ENCODE measurements at places on chromosomes 6 and 20.

DNA sequence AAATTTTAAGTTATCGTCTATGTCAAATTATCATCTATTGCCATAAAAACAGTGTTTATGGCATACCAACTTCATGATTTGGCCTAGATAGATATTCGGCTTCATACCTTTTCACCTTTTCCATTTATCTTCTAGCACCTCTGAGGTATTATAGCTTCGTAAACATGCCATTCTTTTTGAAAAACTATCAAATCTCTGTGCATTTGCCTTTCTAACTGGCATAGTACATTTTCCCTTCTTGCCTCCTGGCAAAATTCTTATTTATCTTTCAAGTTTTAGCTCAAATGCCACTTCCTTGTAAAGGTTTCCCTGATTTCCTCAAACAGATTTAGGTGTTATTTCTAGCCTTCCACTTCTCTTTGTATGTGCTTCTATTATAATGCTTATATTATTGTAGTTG, 7.0 kb upstream of the REV3L start:
- no peak for DNase-seq

DNA sequence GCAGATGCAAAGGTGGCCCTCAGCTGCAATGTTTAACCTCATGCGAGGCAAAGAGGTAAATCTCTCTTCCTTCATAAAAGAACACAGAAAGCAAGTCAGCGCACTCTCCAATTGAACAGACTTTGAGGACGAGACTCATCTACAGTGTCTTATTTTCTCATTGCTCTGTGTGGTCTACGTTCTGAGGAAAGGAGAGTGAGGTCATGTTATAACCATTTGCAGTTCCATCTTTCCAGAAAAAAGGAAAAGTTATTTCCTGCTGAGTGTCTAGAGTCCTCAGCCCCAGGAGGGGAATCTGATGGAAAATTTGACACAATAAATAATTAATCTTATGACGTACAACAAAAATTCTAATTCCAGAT, 35.6 kb upstream of the THBS2 start:
- DNase-seq = no peak

DNA sequence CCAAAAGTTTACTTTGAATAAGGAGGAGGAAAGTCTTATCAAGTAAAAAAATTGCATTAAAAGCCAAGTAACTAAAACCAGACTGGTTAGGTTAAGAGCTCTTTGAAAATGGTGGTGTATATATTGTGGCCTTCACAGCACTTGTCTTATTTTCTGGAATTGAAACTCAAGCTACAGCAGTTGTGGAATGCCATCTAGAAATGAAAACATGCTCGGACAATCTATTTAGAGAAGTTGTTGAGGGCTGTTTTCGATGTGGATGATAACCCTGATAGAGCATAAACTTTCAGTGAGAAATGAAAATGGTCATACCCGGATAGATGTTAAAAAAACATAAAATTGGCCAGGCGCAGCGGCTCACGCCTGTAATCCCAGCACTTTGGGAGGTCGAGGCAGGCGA, 47.0 kb downstream of the ARID1B start:
- DNase-seq = no peak

GRCh38 chr20:59705651-59706399, 101.5 kb downstream of the PHACTR3 start:
- no peak for DNase-seq

DNA sequence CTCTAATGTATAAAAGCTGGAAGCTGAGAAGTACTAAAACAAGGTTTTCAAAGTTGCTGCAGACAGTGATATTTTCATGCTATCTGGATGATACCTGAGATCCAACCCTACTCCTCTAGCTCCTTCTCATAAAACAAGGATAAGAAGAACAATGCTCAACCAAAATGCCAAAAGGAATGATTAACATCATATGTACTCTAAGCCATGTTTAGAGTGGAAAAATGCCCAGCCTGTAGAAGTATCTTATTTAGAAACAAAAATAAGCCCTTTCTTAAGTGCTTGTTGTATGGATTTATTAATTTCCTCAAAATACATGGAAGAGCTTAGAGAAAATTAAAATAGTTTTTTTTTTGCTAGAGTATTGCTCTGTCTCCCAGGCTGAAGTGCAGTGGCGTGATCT, 23.7 kb downstream of the ECHDC1 start:
- no peak for DNase-seq

DNA sequence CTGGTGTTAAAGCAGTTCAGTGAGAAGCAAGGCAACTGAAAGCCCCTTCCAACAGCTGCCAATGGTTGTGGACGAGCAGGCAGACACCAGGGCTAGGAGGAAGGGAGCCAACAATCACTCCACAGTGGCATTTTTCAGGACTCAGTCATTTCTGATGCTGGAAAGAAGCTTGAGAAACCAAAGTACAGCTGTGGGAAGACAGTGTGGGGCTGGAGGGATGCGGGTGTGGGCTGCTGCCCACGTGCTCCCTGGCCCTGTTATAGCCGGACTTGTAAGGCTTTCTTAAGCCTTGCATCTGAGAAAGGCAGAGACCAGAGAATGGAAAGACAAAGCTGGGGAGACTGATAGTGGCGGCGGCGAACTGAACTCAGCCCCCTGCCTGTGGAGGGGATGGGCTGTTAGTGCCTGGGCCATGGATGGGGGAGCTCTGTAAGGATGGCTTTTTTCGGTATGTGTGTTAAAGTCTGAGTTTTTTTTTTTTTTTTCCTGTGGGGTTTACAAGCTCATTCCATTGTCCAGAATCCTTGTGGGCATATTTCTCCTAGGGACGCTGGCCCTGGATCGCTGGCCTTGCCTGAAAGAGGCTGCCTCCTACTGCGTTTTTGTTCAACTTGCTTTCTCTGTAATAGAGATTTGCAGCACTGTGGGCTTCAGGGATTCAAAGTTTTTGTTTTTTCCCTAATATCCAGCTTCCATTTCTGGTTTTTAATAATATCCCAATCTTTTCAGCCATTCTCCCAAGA, 91.7 kb downstream of the GJA10 start:
- no peak for DNase-seq

GRCh38 chr6:105771313-105771970, 314.7 kb upstream of the PRDM1 start:
- no peak for DNase-seq

- no peak for DNase-seq
Measured at GRCh38 chr20:18984238-18985200, 170.9 kb downstream of the SCP2D1 start.

GRCh38 chr6:45156075-45156474, 172.1 kb upstream of the RUNX2 start:
- DNase-seq = no peak

DNA sequence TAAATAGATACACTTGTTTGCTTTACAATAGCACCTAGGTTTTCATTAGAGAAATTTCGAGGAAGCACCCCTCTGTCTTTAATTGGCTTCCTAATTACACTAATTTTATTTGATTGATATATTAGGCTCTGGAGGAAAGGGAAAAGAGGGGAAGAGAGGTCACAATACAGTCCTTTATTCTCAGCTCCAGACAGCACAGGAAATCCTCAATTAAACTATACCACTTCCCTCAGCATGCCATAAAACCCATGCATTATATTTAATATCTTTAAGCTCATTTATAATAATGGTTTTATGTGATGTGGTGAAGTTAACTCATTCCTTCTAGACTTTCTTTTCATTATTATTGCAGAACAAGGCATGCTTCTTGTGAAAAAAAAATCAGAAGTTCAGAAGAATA, 17.7 kb upstream of the PDE7B start:
- no peak for DNase-seq

- no peak for DNase-seq
Measured at GRCh38 chr6:160178271-160178670, 56.7 kb downstream of the SLC22A1 start.

DNA sequence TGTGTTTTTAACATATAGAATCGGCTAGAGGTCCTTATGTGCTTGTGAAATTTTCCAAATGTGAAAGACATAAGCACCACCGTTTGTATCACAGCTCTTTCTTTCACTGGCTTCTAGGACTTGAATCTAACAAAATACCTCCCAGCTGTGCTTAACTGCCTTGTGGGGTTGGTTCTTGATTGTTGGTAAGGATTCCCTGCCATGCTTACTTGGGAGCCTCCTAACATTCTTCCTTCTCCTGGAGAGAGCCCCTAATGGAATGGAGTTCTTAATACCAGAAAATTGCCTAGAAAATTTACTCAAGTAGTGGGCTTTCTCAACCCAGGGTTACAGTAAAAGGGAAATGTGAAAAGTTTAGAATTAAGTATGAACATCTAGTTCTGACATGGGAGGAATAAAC, 121.2 kb downstream of the COL19A1 start:
- no peak for DNase-seq

- DNase-seq = no peak
Measured at GRCh38 chr6:21831521-21832291, 238.2 kb downstream of the SOX4 start.

GRCh38 chr6:10338151-10338550, 76.7 kb downstream of the TFAP2A start:
- no peak for DNase-seq

DNA sequence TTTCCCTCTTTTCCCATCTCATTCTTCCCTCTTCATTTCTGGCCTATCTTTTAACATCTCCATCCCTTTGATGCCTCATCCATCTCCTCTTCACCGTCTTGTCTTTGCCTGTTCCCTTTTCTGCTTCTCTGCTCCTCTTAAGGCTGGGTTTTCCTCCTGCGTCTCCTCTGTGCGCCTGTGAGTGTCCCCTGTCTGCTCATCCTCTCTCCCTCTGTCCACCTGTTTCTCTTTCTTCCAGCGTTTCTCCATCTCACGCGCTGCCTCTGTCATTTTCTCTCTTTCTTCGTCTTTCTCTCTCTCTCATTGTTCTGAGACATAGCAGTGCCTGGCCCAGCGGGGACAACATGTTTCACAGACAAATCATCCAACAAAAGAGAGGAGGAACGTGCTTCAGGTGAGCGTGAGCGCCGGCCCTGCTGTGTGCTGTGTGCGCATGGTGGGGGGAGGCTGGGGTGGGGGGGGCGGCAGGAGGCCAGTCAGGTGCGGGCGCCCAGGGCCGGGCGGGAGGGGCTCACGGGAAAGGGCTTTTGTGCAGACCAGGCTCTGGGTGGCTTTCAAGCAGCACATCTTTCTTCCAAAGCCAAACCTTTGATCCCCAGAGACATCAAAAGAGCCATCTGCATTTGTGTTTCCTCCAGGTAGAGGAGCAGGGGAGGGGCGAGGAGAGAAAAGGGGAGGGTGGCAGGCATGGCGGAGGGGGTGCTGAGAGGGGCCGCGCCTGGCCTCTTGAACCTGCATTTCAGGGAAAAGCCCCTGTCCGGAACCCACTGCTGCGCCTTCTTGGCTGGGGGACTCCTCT, 121.3 kb downstream of the VEGFA start:
- no peak for DNase-seq

- DNase-seq = no peak
Measured at GRCh38 chr20:4780245-4780644, 58.5 kb downstream of the PRND start.

DNA sequence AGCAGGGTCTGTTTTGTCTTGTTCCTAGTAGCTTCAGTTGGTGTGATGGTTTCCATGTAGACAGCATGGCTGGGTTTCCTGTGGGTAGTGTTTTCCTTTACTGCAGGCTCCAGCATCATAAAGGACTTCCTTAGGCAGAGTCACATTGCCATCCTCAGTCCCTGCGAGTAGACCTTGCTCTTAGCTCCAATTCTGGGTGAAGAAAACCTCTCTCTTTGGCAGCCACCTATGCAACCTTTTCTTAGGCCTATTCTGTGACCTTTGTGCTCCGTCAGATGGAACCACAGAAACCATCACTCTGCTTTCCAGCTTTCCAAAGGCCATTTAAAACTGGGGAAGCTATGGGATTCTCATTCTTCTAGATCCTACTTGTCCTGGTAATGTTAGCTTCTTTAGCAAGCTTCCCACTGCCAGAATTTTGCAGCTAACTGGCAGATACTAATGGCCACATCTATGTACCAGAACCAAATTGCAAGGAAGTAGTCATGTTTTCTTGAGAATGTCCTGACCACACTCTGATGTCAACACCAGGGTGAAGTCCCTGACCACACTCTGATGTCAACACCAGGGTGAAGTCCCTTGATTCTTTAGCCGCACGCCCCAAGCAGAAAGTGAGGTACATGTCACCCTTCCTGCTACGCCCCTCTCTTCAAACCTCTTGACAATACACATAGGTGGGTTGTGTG, 646.6 kb upstream of the HS3ST5 start:
- no peak for DNase-seq

DNA sequence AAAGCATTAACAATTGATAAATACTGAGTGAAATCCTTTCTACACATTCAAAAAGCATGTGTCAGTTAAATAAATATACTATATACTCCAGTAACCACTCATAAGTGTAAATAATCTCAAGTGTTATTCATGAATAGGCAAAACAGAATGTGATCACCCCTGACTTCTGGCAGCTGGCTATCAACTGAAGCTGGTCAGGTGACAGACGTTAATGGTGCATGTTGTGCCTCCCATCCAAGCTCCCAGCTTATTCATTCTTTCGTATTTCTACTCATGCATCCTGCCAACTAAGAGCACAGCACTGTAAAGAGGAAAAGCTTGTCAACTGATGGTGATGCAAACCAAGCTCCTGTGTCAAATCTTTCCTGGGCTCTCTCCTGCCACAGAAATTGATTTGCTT, 7.7 kb downstream of the PSMB1 start:
- DNase-seq = no peak

GRCh38 chr6:136038531-136038930, 187.0 kb downstream of the PDE7B start:
- DNase-seq = no peak

DNA sequence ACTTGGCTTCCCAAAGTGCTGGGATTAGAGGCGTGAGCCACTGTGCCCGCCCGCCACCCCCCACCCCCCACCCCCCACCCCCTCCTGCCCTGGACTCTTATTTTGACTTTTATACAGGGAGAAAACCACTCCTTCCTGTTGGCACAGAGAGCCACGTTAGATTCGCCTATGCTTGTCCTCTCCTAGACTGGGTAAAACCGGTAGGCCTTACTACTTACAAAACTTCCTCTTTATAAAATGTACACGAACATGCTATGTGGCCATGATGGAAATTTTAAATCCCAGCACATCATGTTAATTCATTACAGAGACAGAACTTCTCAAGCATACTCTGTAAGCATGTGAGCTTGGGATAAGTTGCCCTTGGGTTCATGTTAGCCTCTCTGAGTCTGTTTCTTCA, 124.2 kb downstream of the SLC24A3 start:
- DNase-seq = no peak

GRCh38 chr20:19774135-19774933, 16.3 kb downstream of the RIN2 start:
- DNase-seq = no peak

DNA sequence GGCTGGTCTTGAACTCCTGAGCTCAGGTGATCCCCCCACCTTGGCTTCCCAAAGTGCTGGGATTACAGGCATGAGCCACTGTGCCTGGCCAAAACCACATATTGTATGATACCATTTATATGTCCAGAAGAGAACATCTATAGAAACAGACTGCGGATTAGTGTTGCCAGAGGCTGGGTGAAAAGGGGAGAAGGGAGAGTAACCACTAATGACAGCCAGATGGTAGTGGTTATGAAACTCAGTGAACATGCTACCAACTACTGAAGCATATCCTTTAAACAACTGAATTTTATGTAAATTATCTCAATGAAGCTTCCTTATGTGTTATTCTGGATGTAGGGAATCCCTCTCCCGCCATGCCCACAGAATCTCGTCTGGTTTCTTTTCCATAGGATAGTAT, 15.7 kb downstream of the SLC23A2 start:
- no peak for DNase-seq

- no peak for DNase-seq
Measured at GRCh38 chr20:37411408-37412219, 65.7 kb downstream of the SRC start.

GRCh38 chr6:139973669-139974344, 599.4 kb upstream of the CITED2 start:
- no peak for DNase-seq

GRCh38 chr6:126787635-126788034, 330.8 kb upstream of the RSPO3 start:
- DNase-seq = no peak

Measured in stimulated activated CD4-positive, alpha-beta T cell treated with anti-CD3 and anti-CD28 coated beads, Interleukin-15, amount 100 ng/mL, for 1 hour (primary cell).